ENCODE measurements at places on chromosomes 16 and 17. TPM values are rescaled to one million over a fixed set of nuclear protein-coding genes. Genes with fewer than 3 reads are reported as not detected.

IKZF3 gene
- polyA plus RNA-seq, result not detected

DNA sequence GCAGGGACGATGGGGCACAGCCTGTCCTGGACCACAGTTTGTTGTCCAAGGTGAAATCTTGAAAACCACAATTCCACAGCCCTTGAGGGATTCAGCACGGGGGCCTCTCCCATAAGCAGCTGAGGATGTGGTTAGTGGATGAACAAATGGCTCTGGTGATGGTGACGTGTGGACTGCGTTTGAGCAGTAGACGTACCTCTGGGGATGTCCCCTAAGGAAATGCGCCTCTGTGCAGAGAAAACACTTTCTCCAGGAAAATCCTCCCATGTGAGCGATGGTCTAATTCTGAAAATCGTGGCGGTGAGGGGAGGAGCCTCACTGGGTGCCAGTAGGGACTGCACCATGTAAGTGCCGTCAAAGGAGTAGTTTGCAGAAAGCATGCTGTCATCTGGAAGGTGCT lies 2.7 kb upstream of the SEPTIN12 start:
- no peak for DNase-seq

DNA sequence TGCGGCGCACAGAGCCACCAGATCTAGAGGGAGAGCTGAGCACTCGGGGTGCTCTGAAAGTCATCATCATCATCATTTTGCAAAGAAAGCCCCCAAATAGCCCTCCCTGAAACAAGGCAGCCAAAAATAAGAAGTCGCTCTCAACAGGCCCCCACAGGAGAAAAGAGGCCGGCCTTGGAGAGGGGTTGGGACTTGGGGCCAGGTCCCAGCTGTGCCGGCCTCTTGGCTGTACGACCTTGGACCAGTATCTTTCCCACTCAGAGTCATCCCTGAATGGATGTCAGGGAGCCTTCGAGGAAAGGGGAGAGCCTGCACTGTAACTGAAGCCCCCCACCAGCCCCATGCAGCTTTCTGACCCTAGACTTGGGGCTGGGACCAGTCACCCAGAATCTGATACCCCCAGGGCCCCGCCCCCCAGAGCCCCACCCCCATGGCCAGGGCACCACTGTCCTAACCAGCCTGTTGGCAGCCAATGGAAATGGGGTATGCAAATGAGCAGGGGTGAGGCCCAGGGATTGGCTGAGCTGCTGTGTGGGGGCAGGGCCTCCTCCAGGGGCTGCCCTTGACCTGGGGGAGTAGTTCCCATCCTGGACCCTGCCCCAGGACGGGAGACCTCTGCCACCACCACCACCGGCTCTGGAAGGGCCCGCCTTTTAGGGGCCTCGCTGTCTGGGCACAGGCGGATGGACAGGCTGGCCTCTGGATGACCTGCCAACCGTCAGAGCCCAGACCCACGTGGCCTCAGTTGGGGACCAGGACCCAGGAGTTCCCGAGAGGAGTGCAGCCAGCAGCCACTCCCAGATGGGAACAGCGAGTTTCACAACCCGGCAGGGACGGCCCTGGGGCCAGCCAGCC lies 15.4 kb downstream of the ZFPM1 start:
- no peak for DNase-seq

DNA sequence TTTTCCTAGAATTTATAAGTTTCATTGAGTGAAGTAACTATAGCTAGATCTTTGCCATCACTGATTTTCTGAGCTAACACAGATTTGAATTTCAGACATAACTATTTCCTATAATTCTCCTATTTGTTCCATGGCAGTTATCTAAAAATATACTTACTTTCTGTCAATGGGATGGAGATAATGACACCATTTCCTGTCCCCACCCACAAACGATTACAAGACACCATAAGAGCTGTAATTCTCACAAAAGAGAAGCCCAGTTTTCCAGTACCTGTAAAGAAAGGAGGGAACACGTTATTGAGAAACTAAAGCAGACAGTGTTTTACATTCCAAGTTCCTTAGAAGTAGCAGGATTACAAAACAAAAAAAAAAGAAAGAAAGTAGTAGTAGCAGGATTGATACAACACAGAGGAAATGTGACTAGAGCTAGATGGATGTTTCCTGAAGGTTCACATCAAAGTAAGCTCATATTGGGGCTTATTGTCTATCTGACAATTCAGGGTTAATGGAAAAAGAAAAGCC lies 110.9 kb upstream of the TOB1 start:
- no peak for DNase-seq

KRT31 gene
- polyA plus RNA-seq, result not detected

TLCD3B gene
- polyA plus RNA-seq, result not detected

DNA sequence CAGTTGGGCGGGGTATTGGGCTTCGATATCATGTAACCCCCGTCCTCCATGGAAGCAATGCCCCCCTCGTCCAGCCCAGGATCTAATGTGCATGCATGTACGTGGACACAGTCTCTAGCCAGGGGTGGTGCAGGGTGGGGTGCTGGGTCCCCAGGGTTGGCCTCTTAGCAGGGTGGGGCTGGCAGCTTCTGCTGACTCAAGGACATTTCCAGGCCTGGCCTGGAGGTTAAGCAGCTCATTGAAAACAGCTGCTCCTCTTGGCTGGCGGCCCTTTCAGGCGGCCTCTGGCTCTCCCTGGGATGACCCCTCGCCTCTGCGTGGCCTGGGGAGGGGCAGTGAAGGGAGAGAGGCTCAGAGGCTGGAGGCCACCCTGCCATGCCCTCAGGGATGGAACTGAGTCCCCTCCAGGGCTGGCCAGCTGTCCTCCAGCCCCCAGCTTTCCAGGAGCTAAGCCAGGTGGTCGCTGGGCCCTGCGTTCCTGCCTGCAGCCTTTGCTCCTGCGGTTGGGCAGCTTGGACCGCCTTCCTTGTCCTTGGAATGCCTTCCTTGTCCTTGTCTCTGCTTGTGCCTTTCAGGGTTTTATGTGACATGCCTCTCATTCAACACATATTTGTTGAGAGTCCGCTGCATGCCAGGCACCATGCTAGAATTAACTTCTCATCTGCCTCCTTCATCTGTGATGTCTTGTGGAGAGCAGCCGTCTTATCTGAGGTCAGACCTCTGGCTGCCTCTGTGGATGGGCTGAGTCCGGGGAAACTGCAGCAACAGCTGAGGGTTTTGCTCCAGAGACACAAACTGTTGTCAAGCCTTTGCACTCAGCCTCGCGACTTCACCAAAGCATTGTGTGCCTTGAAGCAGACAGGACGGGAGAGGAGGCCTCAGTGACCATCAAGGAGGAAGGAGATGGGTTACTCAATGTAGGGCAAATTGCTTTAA lies 26.6 kb downstream of the MRC2 start:
- no peak for DNase-seq

CSH1 gene
- polyA plus RNA-seq, result not detected

GRCh38 chr16:47392081-47392480 lies 68.8 kb downstream of the ITFG1 start:
- DNase-seq, result no peak

- no peak for DNase-seq
Observed at GRCh38 chr17:21149621-21150020, 22.9 kb downstream of the DHRS7B start.

GRCh38 chr16:67011274-67011673 lies 17.7 kb upstream of the CBFB start:
- DNase-seq, result no peak

GRCh38 chr17:50199803-50200456 lies 1.5 kb downstream of the COL1A1 start:
- DNase-seq, result peak; percentile 91

- no peak for DNase-seq
Observed at GRCh38 chr17:38918129-38918913, 7.1 kb upstream of the LASP1NB start.

DNA sequence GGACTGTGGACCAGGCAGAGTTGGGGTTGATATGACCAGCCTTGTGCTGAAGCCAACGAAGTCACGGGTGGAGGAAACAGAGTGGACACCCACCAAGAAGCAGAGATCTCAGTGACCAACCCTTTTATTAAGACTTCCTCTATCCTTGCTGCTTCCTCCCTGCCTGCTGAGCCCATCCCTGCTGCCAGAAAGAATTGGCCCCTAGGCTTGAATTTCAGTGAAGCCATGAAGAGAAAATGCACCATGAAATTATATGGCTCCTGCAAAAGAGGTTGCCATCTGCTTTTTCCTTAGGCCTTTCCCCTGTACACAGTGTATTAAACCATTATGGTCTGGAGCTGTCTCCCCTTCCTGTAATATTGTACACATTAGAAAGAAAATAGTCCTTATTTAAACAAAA lies 246.7 kb downstream of the HS3ST3B1 start:
- no peak for DNase-seq

TSPAN10 gene
- 0.92 TPM for polyA plus RNA-seq

DNA sequence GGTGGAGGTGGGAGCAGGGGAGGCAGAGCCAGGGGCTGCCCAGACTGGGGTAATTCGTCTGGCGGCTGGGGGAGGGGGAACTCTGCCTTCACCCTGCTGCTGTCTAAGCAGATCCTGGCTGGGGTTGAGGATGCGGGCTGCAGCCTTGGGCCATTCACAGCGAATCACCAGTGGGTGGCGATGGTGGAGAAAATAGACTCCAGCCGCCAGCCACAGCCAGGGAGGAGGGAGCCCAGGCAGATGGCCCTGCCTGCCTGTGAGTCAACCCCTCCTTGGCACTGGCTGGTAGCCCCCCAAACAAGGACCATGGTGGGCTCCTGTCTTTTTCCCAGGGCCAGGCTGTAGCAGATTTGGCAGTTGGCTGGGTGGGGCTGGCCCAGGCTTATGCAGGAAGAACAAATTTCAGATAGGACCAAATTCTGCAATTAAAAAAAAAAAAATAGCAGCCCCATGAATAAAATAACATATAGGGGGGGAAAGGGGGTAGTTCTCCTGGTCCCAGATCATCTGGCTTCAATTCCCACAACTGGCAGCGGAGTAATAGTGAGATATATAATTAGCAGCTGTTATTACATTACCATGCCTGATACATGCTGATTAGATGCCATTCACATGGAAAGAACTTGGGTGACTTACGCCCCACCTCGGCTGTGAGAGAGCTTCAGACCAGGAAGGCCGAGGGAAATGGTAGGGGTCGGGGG lies 41.5 kb upstream of the CDH5 start:
- no peak for DNase-seq

MYADML2 gene
- not detected for polyA plus RNA-seq

DNA sequence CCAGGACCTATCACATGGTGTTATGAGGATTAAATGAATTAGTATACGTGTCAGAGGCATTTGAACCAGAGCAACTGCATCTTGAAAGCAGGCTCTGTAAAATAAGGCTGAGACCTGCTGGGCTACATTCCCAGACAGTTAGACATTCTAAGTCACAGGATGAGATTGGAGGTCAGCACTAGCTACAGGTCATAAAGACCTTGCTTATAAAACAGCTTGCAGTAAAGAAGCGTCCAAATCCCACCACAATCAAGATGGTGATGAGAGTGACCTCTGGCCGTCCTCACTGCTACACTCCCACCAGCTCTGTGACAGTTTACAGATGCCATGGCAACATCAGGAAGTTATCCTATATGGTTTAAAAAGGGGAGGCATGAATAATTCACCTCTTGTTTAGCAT lies 71.8 kb downstream of the IRF8 start:
- no peak for DNase-seq

FLYWCH2 gene
- 37.5 TPM for polyA plus RNA-seq

- DNase-seq, result no peak
Observed at GRCh38 chr17:36632916-36633771, 31.8 kb downstream of the MRM1 start.

GRCh38 chr16:85225257-85225656 lies 113.0 kb upstream of the CIBAR2 start:
- no peak for DNase-seq

TEDC2 gene
- polyA plus RNA-seq, result 1.8 TPM

PIRT gene
- not detected for polyA plus RNA-seq

KRTAP17-1 gene
- not detected for polyA plus RNA-seq

ZP2 gene
- not detected for polyA plus RNA-seq

GRCh38 chr17:49016775-49017463 lies 19.7 kb downstream of the IGF2BP1 start:
- peak; percentile 44 for DNase-seq

GRCh38 chr17:6623941-6624340 lies 16.6 kb downstream of the KIAA0753 start:
- DNase-seq, result no peak

DNA sequence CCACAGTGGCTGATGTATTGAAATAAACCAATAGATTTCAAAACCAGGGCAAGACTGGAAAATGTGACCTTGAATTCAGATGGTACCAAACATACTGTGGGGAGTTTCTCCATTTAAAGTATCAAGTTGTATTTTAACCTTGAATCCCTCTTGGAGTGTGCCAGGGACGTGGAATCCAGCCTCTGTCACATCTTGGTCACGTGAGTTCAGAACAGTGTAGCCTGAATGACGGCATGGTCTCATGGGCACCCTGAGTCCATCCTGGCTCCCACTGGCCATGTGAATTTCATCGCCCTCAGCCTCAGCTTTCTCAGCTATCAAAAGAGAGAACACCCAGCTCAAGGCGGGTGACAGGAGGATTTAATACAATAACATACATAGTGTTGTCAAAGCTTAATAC lies 6.8 kb downstream of the ZNF771 start:
- DNase-seq, result no peak
